ENCODE measurements at places on chromosomes 13 and 19.

- no peak for DNase-seq
Measured at GRCh38 chr19:776549-776948, 20.7 kb upstream of the PTBP1 start.

DNA sequence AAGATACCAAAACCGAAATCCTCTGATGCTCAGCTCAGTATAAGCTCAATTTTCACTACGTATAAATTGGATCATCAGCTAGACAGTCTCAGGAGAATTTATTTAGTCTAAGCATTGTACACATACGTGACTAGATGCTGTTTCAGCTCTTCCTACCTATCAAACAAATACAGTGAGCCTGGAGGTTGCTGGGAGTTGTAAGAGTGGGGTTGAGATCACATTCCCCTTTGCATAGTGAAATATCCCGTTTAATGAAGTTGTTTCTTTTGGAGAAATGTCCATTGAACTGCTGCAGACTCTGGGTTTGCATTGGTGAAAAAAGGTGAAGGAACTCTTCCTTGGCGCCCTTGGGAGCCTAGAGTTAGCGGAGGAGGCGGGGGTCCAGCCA is 68.9 kb upstream of the GJB6 start:
- no peak for DNase-seq

DNA sequence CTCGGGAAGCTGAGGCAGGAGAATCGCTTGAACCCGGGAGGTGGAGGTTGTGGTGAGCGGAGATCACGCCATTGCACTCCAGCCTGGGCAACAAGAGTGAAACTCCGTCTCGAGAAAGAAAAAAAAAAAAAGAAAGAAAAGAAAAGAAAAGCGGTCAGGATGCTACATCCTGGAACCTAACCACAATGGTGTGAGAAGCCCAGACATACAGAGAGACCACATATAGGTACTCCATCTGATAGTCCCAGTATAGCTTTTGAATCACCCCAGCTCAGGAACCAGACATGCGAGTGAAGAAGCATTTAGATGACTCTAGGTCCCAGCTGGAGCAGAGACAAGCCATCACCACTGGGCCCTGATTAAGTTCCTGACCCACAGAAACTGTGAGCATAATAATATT is 3.2 kb downstream of the IFNL1 start:
- no peak for DNase-seq

DNA sequence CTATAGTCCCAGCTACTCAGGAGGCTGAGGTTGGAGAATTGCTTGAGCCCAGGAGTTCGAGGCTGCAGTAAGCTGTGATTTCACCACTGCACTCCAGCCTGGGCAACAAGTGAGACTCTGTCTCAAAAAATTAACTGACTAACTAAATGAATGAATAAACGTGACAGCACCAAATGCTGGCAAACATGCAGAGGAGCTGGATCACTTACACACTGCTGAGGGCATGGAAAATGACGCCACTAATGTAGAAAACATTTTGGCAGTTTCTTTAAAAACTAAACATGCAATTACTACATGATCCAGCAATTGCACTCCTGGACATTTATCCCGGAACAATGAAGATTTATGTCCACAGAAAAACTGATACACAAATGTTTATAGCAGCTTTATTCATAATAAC is 31.3 kb upstream of the GTF3A start:
- DNase-seq: no peak

- no peak for DNase-seq
Measured at GRCh38 chr13:101556676-101557123, 104.2 kb downstream of the ITGBL1 start.

- DNase-seq: no peak
Measured at GRCh38 chr13:22423261-22423660, 752.4 kb downstream of the FGF9 start.

DNA sequence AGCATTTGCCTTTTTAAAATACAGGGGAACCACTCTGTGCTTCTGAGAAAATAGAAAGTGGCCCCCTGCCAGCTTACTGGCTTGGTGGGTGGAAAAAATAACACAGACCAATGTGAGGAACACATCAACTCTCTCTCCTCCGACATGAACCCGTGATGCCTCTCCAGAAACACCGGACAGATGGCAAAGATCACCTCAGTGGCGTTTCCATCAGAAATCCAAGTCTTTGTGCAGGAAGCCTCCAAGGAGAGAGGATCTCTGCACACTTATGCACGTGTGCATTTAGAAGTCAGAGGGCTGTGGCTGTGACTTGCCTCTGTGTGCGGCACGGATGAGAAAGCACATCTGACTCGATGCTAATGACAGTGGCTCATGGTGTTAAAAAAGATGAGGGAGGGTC is 112.3 kb upstream of the KLF12 start:
- DNase-seq: no peak

GRCh38 chr19:7067716-7068115 is 1.8 kb upstream of the ZNF557 start:
- no peak for DNase-seq

GRCh38 chr19:53624771-53625545 is 6.8 kb upstream of the DPRX start:
- DNase-seq: no peak

- DNase-seq: no peak
Measured at GRCh38 chr13:79936368-79937136, 404.4 kb downstream of the SPRY2 start.

GRCh38 chr13:34620862-34621261 is 321.2 kb upstream of the NBEA start:
- DNase-seq: no peak

DNA sequence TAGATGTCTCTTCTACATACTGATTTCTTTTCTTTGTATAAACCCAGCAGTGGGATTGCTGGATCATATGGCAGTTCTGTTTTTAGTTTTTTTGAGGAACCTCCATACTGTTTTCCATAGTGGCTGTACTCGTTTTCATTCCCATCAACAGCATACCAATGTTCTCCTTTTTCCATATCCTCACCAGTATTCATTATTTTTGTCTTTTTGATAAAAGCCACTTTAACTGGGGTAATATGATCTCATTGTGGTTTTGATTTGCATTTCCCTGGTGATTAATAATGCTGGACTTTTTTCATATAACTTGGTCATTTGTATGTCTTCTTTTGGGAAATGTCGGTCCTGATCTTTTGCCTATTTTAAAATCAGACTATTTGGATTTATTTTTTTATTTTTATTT is 108.5 kb downstream of the PAN3 start:
- no peak for DNase-seq

GRCh38 chr13:76049376-76049746 is 413.2 kb downstream of the LMO7 start:
- no peak for DNase-seq

- peak; percentile 59 for DNase-seq
Measured at GRCh38 chr19:35868172-35868822, at the start of gene APLP1. Gene APLP1 (plus strand): TSS chr19:35868574. CDS start chr19:35868637, 63 bp downstream.

GRCh38 chr13:41017817-41018601 is 1.1 kb downstream of the ELF1 start:
- no peak for DNase-seq

GRCh38 chr13:35552172-35552844 is 75.8 kb upstream of the MAB21L1 start:
- no peak for DNase-seq

GRCh38 chr13:89502286-89502685 is 1831.1 kb downstream of the SLITRK5 start:
- DNase-seq: no peak

DNA sequence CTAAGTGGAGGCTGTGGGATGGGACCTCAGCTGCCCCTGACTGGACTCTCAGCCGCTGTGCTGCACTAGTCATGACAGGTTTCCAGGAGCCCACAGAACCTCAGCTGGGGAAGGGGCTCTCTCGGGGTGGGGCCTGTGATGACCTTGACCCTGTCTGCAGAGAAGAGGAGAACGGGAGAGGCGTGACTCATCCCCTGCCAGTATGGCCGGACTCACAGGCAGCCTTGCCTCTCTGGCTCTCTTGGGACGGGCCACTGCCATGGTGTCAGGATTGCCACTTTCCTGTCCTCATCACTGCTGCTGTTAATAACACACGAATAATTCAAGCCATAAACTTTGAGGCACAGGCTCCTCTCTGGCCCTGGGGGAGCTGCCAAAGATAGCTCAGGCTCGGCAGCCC is 295.3 kb downstream of the UQCRFS1 start:
- DNase-seq: no peak

- no peak for DNase-seq
Measured at GRCh38 chr19:4431296-4431695, 26.3 kb downstream of the UBXN6 start.

DNA sequence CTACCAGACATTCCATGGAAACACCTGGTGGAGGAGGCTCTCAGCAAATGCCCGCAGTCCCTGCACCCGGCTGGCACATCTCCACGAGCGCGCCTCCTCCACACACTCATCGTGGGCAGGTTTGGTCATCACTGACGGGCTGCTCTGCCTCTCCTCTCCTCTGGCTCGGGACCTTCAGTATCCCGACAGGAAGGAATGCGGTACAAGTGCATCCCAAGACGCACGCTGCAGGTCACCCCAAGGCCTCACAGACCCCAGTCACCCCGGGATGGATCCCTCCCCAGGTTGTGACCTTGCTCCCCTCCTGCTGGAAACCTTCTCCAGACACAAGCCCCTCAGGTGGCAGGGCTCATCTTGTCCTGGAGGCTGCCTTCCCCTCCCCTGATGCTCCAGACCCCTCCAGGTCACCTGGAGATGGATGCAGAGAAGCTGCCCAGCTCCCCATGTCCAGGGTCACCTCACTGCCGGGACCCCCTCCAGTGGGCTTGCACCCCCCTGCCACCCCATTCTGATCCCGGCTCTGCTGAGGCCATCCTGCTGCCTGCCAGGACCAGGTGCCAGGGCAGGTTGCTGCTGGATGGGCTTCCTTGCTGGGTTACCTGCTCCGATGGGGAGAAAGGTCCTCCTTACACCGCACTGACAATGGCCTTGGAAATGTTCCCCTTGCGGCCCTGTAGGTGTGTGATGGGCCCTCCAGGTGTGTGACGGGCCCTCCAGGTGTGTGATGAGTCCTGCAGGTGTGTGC is 29.9 kb downstream of the C13orf46 start:
- DNase-seq: no peak

DNA sequence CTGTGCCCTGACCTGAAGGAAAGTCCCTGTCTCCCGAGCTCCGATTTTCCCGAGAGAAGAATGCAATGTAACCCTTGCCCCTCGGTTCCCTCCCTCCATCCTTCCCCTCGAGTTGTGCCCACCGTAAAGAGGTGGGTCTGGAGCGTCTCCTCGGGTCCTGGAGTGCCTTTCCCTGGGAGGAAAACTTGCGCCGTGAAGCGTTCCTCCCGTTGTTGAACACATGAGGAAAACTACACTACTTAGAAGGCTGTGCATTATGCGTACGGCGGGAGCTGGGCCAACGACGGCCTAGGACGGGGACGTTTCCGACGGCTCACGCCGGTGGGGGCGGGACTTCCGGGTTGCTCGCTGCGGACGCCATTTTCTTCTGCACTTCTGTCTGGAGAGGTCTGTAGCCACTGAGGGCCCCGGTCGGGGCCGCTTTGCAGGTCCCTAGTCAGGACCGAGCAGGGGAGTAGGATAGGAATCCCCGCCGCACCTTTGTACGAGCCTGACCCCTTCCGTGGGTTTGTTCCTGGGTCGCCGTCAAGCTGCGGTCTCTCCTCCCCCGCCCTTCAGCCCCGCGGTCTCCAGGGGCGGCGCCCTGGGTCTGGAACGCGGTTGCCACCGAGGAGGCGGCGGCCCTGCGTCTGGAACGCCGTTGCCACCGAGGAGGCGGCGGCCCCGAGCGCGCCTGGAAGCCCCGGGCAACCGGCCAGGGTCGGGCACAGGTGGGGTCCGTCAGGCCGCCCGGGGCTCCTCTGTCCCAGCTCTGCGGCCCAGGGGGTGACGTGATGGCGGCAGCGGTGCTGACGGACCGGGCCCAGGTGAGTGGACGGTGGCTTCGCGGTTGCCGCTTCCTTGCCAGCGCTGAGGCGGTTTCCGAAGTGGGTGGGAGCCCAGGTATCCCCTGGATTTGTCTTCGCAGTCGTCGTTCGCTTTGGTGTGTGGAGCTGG is at the start of gene ZNF264:
ZNF264 (plus strand) TSS at position 360 of the 936 bp plus-strand sequence; CDS start at position 774, 414 bp downstream.
- peak; percentile 86 for DNase-seq

GRCh38 chr19:17334414-17335409 is at the start of gene ANO8:
Gene ANO8 (minus strand): TSS chr19:17334855. CDS start chr19:17334670, 185 bp downstream.
- peak; percentile 90 for DNase-seq

- DNase-seq: peak; percentile 71
Measured at GRCh38 chr19:51094696-51095279, 12.1 kb upstream of the KLK14 start.

- DNase-seq: no peak
Measured at GRCh38 chr19:17263712-17264640, 569 bp downstream of the USHBP1 start.

DNA sequence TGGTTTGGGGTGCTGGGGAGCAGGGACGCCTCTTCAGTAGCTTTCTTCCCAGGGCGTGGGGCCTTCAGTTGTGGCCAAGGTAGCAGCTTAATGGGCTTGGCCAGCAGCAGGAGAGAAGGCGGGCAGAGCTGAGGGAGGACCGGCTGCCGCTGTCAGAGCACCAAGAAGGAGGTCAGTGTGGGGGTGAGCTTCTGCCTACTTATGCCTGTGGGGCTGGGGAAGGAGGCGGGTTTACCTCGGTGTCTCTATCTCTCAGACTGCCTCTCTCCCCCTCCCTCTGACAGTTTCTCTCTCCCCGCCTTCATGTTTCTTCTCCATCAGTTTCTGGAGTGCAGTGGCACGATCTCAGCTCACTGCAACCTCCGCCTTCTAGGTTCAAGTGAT is at the start of gene CAPN12:
CAPN12 (minus strand) TSS at position 177 of the 384 bp plus-strand sequence. CDS start 309 bp downstream, outside the sequence.
- DNase-seq: no peak

- DNase-seq: no peak
Measured at GRCh38 chr13:33543631-33544265, 258.2 kb upstream of the STARD13 start.

- DNase-seq: no peak
Measured at GRCh38 chr13:26786651-26787295, 26.2 kb upstream of the GPR12 start.

DNA sequence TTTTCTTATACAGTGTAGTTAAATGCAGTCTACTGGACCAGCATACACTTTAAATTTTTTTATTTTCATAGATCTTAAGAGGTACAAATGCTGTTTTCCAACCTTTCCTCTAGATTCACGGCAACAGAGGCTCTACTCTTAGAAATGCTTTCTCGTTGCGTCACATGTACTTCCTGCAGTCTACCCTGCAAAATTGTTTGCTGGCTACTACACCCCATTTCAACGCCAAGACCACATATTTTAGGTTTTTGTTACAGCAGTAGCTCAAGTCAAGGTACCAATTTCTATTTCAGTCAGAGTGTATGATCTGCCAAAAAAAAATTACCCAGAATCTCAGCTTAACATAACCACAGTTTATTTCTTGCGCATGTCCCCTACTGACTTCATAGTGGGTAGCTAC is 94.1 kb downstream of the TNFSF13B start:
- no peak for DNase-seq

GRCh38 chr19:35015270-35015953 is 14.9 kb upstream of the SCN1B start:
- no peak for DNase-seq

DNA sequence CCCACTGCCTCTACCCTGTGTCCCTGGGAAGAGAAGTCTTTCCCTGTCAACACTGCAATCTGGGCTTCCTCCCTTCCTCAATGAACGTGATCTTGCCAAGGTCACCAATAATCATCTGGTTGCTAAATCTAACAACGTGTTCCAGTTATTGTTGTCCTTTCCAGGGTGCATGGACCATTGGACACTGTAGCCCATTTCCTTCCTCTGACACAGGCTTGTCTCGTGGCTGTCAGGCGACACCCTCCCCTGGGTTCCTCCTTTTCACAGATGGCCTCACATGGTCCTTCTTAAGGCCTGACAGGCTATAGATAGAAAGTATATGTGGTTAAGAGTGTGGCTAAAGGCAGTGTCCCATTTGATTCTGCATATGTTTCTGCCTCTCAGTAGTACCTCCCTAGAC is 67.7 kb upstream of the STARD13 start:
- no peak for DNase-seq
